ENCODE measurements at places on chromosomes 16 and 17.

GRCh38 chr17:8846768-8847211 is 20.7 kb downstream of the PIK3R6 start:
- DNase-seq = no peak

DNA sequence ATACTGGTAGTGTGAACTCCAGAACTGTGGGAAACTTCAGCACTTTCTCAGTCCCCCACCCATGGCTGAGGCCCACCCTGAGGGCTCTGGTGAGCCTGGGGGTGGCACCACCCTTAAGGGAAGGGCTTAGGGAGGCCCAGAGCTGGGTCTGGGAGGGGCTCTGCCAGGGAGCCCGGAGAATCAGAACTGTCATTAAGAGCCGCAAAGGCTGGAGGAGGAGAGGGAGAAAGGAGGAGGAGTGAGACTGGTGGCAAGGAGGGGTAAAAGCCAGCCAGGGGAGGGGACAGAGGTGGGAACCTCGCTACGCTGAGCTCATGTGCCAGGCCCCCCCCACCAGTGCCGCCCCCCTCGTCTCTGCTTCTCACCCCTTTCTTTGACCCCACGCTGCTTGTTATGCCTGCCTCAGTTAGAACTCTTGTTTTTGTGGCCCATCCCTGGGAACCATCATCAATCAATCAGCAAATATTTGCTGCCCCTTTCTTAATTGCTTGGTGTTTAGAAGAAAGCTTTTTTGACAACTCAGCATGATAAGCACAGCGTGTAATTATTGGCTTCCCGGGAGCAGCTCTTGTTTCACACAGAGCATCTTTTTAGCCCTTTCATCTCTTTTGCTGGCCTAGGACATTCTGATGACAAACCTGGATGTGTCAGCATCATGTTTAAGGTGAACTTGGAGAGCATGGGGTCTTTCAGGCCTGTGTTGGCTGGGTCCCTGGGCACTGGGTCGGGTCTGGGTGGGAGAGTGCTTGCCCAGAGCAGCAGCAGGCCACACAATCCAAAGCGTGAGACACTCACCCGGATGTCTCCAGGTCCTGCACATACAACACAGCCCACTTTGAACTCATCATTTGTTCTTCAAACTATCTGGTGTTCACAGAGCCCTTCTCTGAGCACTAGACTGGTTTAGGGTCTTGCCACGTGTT is 77.7 kb downstream of the NETO2 start:
- DNase-seq = no peak

DNA sequence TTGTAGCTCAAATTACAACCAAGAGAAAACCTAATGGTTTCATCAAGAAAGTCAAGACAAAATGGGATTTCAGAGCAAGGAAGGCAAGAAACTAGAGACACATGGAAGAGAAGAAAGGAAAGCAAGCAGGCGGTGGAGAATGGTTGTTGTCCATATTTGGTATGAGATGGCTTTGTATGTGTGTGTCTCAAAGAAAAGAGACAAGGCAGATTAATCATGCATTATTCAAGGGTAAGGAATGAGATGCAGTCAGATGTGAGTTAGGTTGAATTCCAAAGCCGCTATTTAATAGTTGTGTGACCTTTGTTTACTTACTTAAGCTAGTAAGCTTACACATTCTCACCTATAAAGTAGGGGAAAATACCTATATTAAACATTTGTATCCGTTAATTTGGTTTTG is 1029.6 kb downstream of the CDH11 start:
- no peak for DNase-seq

GRCh38 chr16:31704138-31704537 is 169.5 kb upstream of the ZNF267 start:
- DNase-seq = no peak

- no peak for DNase-seq
Observed at GRCh38 chr16:58366247-58367031, 25.8 kb upstream of the GINS3 start.

- DNase-seq = no peak
Observed at GRCh38 chr16:11006656-11007055, 62.3 kb downstream of the CLEC16A start.

GRCh38 chr16:18836702-18837101 is 35.4 kb upstream of the ARL6IP1 start:
- no peak for DNase-seq

- no peak for DNase-seq
Observed at GRCh38 chr16:85400305-85401205, 212.6 kb upstream of the GSE1 start.

- no peak for DNase-seq
Observed at GRCh38 chr17:28828294-28829040, 14.1 kb downstream of the FAM222B start.

DNA sequence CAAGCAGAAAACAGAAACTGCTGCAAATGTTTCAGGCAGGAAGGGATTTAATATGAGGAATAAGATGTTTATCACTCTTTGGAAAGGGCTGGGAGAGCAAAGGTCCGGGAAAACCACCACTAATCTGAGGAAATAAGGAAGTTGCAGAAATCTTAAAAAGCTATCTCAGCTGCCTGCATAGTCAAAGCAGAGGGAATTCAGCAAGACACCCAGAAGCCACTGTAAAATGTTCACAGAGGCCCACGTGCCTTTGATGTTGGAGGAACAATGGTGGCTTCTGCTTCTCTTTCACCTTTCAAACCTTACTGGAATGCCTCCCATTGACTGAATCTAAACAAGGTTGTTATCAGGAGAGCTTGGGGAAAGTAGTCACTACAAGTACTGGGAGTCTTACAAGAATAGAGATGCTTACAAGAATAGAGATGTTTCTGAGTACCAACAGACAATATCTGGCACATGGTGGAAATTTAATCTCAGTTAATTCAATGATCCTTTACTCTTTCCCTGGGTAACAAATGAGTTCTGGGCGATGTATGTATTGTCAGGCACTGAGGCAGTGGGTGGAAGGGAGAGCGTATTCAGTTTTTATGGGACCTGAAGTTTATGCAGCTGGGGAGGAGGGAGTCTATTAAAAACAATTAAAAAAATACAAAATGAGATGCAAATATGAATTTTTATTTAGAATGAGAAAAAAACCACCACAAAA is 56.1 kb upstream of the MED13 start:
- DNase-seq = no peak

DNA sequence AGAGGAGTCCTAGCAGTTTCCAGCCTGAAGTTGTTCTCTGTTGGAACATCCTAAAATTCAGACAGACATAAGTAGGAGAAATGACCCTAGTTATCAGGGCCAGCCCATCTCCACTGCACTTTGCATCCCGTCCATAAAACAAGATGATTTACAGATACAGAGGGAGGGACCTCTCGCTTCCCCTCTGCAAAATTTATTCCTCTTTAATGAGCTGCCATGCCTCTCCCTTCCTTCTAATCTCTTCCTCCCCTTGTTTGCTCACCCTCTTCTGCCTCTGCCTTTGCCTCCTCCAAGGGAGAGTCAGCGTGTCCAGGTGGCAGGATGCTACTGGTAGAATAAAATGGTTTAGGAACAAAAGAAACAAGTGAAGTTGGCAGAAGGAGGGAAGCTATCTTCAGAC is 351.3 kb downstream of the SOX9 start:
- no peak for DNase-seq

- no peak for DNase-seq
Observed at GRCh38 chr16:89829630-89830437, 1.6 kb downstream of the SPIRE2 start.

DNA sequence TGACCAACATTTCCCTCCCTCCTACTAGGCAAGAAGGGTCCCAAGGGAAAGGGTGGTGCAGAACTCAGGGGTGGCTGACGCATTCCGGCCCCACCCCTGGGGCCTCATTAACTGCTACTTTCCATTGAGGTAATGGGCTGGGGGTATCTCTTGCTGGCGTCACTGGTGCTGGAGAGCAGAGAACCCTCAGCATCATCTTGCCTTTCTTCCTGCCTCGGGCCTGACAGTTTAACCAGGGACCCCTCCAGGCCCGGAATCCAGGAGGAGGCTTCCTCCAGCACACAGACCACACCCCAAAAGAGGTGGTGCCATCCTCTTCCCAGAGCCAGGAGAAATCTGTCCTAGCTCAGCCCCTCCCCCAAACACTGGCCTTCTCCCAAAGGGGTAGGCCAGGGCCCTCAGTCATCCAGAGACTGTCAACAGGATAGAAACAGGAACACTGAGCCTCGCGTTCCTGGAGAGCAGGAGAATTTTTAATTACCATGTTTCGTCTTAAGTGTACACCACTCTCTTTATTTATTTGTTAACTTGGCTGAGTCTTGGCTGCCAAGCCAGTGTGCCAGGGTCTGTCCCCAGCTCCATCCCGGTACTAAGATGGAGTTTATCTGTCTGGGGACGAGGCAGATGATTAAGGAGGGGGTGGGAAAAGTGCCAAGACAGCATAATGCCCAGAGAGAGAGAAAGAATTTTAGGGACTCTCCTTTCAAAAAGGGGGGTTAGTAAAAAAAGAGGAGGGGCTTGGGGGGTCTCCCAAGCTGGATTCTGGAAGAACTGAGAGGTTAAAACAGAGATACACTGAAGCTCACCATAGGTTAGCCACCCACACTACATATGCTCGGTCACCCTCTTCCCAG is 5.1 kb downstream of the ETV4 start:
- DNase-seq = no peak

DNA sequence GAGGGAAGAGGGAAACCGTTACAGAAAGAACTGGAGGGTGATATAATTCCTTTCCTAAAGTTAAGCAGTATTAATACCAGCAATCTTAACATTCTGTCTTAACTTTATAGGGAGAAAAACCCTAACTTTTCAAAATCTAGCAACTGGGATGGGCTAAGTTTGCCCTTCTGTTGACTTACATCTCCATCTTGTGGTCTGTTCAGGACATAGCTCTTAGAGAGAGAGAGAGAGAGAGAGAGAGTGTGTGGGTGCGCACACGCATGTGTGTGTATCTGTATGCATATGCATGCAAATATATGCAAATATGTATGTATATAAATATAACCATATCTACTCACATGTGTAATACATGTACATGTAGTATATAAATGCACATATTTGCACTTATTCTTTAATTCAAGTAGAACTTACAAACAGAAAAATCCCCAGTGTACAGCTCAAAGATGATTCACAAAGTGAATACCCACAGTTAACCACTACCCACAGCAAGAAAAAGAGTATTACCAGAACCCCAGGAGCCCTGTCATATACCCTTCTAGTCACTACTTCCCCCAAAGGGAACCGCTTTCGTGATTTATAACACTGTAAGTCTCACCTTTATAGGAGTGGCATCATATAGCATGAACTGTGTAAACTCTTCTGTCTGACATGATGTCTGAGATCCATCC is 46.5 kb downstream of the STX8 start:
- DNase-seq = no peak

- no peak for DNase-seq
Observed at GRCh38 chr16:23876256-23876896, 40.6 kb downstream of the PRKCB start.

DNA sequence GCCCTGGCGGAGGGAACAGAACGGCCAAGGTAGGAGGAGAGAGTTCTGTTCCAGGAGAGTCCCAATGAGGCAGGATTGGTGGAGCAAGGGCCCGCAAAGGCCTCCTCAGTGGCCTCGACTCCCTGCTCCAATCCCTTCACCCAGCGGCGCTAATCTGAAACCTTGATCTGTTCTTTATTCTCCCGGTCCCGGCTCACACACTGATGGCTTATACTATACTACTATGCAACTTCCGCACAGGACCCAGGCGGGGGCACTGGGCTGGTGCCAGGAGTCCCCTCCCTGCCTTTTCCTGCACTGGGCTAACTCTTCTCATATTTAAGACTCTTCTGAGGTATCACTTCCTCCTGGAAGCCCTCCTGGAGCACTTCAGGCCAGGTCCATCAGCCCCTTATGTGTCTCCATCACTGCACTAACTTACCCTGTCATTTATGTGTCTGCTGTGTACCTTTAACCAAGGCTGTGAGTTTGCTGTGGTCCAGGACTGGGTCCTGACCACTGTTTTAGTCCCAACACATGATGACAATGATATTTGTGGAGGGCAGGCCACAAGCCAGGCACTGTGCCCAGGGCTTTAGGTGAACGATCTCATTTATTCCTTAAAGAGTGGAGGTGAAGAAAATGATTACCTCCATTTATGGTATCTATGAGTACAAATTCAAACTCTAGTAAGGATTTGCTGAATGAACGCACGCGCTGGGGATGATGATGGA is 6.8 kb downstream of the CCDC102A start:
- no peak for DNase-seq

- no peak for DNase-seq
Observed at GRCh38 chr17:39643271-39643670, 6.3 kb downstream of the STARD3 start.

GRCh38 chr16:89657442-89658220 is at the start of the genes CHMP1A and SPATA33:
CHMP1A (minus strand) TSS chr16:89657708; CDS start chr16:89657588, 120 bp downstream.
SPATA33 (plus strand) TSS chr16:89657836; CDS start chr16:89657912, 76 bp downstream.
- peak; percentile 92 for DNase-seq

- no peak for DNase-seq
Observed at GRCh38 chr16:82753821-82754220, 127.1 kb downstream of the CDH13 start.

DNA sequence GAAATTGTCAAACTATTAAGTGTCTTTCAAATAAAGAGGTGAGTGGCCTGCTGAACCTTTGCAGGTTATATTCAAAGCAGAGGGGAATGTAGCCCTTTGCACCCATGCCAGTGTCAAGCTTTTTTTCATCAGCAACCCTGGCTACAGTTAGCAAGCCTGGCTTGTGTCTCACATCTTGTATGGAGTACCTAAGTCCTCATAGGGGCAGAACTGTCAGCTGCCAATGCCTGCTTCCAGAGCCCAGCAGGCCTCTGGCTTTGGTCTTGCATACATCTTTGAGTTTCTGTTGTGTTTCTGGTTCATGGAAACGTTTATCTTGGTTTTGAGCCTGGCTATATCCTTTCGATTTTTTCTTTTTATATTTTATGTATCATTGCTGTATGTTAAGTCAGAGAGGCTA is 26.8 kb downstream of the REXO5 start:
- DNase-seq = no peak

- no peak for DNase-seq
Observed at GRCh38 chr16:11672206-11673090, 4.2 kb downstream of the SNN start.

GRCh38 chr17:18257982-18258355 is 569 bp downstream of the FLII start:
- peak; percentile 33 for DNase-seq

DNA sequence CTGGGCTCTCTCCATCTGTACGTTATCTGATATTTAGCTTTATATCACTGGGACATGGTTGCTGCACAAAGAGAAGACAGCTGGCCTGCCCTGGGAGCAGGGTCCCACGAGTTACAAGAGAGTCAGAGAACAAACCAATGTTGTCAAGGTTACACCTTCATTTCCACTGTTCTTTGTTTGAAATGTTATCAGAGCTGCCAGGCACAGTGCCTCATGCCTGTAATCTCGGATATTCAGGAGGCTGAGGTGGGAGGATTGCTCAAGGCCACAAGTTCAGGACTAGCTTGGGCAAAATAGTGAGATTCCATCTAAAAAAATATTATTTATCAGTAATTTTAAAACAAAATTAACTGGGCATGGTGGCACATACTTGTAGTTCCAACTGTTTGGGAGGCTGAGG is 34.6 kb downstream of the ATP6V0A1 start:
- DNase-seq = no peak

DNA sequence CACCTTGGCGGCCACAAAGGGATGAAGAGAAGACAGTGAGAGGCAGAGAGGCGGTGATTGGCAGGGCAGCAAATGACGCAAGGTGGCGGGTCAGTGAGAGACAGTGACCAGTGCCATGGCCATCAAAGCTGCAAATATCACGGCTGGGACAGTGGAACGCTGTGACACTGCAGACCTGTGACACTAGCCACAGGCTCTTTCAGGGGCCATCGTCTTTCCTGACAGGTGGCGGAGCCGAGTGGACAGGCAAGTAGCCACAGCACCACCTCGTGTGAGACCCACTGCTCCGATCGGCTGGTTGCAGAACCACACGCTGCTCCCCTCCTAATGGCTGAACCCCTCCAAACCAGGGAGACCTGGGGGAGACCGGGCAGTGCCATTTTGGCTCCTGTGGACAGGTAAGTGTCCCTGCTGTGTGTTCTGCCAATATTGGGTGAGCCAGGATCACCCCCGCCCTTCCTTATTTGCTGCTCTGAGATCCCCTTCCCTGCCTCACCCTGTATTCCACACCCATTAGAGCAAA is 7.9 kb upstream of the ZNF778 start:
- DNase-seq = no peak

Measured in activated gamma-delta T cell (primary cell).